ENCODE measurements at places on chromosomes 5 and 9.

DNA sequence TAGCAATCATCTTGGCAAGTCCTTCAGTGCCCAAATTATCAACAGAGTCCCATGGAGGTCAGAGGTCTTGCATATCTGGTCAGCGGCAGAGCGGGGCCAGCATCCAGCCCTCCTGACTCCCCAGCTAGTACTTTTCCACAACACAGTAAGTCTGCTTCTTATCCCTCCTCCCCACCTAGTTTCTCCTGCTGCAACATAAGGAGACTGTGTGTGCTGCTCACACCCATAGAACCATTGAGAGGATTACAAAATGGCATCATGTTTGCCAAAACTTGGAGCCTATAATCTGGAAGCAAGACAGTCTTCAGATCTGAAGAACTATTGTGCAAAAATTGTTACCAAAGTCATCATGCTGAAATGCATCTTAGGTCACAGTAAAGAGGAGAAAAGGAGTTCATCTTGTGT lies 125.8 kb upstream of the ZNF366 start:
- DNase-seq: no peak

DNA sequence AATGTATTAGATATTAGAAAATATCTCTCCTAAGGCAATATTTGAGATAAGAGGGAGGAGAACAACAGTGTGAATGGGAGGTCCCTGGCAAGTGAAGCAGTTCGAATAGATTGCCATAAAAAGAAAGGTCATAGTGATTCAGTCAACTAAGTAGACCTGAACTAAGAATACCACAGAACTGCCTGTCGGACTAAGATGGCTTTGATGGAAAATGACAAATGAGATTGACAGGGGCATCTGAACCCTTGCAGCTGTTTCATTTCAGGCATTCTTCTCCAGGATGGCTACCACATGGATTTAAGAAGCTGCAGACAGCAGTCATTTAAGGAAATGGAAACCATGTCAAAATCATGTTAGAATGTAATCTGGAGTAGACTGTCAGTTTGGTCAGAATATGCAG lies 308.4 kb upstream of the MEF2C start:
- no peak for DNase-seq

DNA sequence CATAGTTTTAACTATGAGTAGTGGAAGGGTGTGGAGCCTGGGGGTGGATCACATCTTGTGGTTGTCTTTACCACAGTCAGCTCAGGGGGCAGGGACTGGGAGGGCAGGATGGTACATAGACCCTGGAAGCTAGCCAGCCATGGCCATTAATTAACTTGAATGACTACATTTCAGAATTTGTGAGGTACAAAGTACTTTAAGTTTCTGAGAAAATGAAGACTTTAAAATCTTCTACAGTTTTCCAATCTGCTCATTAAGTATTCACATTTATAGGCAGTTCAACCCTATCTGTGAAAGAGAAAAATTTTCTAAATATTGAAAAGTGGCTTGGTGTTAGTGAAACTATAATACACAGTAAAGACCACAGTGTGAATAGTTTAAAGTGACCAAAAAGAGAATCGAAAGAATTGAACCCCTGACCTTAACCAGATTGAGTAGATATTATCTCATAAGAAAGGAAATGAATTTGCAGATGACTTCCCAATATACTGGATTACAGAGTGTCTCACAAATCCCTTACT lies 234.2 kb upstream of the MEF2C start:
- no peak for DNase-seq

DNA sequence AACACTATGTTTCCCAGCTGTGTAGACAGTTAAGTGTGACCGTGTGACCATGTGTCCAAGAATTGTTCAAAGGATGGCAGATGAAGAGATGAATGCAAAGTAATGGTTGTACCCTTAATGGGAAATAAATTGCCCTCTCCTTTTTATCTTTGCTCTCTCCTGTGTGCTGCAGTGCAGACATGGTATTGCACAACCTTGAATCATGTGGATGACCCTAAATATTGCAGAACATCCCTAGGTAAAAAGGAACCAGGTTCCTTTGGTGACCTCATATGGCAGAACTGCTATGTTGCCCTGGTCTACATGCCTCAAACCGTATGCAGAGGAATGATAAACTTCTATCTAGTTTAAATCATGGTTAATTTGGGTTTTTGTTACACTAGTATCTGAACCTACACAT lies 81.7 kb upstream of the CTNND2 start:
- DNase-seq: no peak

DNA sequence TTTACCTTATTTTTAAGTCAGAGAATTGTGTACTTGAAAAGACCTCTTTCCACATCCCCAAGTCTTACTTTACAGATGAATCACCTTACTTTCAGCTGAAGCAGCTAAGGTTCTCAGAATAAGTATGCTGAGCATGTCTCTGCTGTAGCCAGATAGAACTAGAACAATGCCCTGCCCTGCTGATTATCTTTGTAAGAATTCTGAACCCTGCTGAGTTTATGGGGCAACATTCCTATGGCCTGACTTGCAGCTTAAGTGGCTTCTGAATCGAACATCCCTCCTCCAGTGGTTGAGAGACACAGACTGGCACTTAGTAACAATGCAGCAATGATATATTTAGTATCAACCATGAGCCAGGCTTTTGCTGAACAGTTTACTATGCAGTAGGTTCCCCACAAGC lies 592.0 kb upstream of the WWC1 start:
- no peak for DNase-seq

Measured in DND-41 (cell line).